ENCODE measurements at places on chromosomes 6 and 20.

DNA sequence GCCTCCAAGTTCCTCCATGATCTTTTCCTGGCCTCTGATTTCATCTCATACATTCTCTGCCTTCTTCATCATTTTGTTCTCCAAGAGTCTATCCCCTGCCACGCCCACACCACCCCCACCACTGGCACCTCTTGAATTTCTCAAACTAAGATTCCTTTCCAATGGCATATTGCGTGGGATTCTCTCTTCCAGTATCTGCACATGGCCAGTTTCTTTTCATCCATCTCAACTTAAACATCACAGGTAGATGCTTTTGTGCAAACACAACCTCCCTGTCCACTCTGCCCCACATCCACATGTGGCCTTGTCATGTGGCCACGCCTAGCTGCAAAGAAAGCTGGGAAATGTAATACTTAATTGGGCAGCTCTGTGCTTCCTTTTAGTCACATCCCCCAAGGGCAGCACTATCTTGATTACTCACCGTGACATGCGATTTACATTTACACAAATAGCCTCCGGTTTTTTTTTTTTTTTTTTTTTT is 33.4 kb upstream of the ZMYND8 start:
- DNase-seq = no peak

DNA sequence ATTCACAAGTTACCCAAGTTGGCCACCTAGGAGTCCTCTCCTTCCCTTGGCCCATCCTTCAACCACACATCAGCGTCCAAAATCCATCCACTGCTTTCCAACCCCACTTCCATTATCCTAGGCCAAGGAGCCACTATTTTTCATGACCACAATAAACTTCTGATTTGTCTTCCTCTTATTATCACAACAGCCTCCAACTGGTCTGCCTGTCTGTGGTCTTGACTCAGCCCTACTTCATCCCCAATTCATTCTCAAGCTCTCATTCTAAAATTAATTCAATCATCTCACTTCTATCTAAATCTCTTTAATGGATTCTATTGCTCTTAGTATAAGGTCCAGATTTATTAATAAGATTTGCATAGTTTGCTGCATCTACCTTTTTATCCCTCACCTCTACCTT is 189.0 kb upstream of the PRDM1 start:
- no peak for DNase-seq

GRCh38 chr6:33492093-33492492 is 37.7 kb downstream of the ZBTB9 start:
- DNase-seq = no peak

DNA sequence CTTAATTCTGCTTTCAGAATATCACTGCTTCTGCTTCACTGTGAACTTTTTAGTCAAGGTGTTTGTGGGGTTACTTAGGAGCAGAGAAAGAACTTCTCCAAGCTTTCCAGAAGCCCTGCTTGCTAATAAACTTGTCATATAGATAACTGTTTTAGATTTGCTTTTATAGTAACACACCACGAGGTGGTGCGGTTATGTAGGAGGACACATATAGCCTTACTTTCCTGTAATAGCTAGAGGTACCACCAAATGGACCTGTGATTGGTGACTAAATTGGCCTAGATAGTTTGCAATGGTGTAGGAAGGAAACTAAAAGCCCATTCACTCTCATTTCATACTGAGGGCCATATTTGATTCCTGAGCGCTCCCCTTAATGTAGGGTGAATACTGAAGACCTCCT is 52.3 kb upstream of the BCLAF1 start:
- no peak for DNase-seq

- DNase-seq = no peak
These were observed 236.8 kb upstream of the RREB1 start for GRCh38 chr6:6870921-6871320.

DNA sequence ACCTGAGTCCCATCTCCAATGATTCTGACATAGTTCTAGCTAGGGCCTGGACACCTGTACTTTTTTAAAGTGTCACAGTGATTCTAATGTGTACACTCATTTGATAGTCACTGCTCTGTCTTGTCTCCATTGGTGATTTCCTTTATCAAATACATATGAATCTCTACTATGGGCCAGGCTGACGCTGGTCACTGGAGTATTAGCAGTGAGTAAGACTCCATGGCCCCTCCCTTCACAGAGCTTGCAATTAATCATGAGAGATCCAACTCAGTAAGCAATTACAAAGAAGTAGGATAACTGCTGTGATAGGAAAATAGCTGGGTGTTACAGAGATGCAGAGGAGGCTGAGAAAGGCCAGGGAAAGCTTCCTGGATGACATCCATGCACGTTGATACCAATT is 19.3 kb upstream of the SASH1 start:
- no peak for DNase-seq

GRCh38 chr6:118770112-118770788 is 118.9 kb upstream of the CEP85L start:
- no peak for DNase-seq

DNA sequence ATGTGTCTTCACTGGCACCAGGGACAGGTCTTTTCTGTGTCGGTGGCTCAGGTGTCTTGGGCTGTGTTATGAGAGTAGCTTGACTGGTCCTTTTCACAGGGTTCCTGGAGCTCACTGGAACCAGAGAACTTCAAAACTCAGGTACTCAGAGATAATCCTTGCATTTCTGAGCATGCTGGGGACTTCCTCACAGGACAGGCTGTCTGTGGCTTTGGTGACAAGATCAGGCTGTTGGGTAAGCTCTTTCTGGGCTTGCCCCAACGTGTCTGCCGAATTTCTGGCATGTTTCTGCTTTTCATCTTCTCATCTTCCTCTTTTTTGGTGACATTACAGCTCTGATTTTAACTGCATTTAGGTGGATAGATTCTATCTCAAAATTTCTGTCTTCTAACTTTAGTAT is 270.0 kb downstream of the CDH26 start:
- no peak for DNase-seq

GRCh38 chr6:26205161-26205624 is 118.0 kb downstream of the HFE start:
- peak; percentile 91 for DNase-seq

DNA sequence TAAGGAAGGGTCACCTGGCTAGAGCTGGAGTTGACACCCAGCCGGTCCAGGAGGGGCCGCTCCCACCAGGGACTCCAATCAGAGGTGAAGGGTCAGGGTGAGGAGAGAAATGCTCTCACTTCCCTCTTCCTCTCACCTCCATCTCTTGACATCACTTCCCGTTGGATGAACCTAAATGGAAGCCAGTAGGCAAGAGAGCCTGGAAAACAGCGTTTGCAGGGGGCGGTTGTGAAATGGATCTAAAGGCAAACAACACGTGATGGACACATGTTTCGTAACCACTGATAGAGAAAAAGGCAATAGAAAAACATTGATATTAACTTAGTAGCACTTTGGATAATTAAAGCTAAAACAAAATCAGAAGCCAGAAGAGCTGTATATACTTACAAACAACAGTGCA is 105.6 kb upstream of the FOXA2 start:
- DNase-seq = no peak

DNA sequence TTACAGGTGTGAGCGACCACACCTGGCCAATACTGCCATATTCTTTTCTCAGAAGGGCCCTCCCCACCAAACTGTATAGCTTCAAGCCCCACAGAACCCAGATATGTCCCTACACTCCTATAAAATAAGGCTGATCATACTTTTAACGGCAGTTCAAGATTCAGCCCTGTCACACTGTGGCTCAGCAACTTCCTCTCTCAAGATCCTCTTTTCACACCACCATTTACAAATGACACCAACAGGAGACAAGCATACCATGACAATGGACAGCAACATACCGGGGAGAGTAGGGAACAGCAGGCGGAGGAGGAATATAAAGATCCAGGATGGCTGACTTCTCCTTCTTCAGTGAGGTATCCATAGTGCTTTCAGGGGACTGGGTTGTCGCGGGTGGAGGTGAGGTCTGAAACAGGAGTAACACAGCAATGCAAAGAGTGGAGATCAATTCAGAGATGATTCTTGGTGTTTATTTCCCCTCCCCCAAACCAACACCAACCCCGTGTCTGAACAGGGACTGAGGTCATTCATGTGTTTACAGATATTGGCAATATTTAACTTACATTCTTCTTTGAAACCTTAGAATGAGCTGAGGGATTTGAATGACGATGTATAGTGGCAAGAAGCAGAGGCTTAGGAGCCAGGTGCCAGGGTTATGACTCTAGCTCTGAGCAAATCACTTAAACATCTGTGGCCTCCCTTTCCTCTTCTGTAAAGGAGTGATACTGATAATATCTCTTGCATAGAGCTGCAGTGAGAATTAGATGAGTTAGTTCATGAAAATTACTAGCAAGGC is 57.6 kb upstream of the IPCEF1 start:
- no peak for DNase-seq

DNA sequence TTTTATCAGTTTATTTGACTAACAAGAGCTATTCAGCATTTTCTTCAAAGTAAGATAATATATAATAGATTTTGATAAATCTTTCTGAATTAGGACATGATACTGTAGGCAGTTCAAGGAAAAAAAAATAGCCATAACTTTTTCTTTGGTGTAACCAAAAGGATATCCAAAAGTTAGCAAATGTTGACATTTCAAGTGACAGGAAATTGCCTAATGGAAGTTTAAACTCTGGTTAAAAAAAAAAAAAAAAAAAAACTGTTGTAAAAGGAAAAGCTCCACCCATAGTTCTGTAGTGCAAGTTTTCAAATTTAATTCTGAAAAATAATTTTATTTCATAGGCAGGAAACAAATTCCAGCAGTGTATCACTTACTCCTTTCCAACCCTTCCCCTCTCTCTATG is 18.8 kb downstream of the HEBP2 start:
- DNase-seq = no peak

DNA sequence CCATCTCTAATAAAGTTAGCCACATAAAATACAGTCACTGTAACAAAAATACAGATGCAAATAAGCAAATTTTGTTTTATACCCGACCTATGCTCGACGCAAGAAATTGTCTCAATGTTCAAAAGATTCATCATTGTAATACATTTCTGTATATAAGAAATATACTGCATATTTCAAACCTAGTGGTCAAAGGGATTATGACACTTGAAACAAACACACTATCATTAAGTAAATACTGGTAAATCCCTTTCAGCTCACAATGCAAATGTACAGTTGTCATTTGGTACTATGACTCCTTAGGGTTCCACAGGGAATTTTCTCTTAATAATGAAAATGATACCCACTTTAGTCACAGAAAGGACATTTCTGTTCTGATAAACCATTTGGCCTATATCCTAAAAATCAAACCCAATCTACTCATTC is 2.2 kb downstream of the HIVEP2 start:
- DNase-seq = no peak

- DNase-seq = no peak
These were observed 118.0 kb downstream of the DLL1 start for GRCh38 chr6:170172825-170173256.

- DNase-seq = no peak
These were observed 154.4 kb downstream of the TTLL2 start for GRCh38 chr6:167479301-167479700.

GRCh38 chr6:166872531-166873009 is 83.8 kb downstream of the RNASET2 start:
- DNase-seq = no peak

GRCh38 chr20:16975682-16976081 is 227.5 kb downstream of the OTOR start:
- no peak for DNase-seq

DNA sequence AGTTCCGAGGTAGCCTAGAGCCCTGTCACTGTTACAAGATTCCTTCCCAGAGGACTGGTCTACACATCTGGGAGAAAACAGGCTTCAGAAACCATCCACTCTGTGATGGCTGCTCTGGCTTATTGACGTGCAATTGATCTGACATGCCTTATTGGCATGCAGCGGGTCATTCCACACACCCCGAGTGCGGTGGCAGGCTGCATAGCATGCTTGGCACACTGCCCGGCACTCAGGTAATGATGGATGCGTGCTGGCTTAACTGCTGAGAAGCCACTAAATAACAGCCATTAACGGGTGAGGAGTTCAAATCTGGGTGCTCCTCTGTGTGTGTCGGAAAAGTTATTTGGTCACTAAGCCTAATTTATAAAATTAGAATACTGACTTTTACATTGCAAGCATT is 67.9 kb upstream of the CDH4 start:
- no peak for DNase-seq

- no peak for DNase-seq
These were observed 350.6 kb upstream of the PLCB4 start for GRCh38 chr20:8718279-8718678.

DNA sequence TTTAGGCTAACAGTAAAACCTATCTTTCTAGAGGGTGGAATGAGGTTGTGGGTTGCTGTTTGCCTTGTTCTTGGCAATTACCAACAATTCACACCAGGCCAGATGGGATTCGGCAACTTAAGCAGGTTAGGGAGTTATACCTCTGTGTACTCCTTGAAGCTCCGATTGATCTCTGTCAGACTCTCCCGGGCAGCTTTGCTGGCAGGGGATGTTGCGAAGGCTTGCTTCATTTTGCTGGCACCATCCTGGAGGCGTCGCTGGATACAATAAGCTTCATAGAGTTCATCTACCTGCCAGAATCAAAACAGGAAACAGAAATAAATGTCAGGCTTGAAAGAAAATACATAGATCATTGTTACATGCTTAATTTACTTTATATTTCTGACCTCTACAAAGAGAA is 66.4 kb upstream of the ARMH2 start:
- no peak for DNase-seq

DNA sequence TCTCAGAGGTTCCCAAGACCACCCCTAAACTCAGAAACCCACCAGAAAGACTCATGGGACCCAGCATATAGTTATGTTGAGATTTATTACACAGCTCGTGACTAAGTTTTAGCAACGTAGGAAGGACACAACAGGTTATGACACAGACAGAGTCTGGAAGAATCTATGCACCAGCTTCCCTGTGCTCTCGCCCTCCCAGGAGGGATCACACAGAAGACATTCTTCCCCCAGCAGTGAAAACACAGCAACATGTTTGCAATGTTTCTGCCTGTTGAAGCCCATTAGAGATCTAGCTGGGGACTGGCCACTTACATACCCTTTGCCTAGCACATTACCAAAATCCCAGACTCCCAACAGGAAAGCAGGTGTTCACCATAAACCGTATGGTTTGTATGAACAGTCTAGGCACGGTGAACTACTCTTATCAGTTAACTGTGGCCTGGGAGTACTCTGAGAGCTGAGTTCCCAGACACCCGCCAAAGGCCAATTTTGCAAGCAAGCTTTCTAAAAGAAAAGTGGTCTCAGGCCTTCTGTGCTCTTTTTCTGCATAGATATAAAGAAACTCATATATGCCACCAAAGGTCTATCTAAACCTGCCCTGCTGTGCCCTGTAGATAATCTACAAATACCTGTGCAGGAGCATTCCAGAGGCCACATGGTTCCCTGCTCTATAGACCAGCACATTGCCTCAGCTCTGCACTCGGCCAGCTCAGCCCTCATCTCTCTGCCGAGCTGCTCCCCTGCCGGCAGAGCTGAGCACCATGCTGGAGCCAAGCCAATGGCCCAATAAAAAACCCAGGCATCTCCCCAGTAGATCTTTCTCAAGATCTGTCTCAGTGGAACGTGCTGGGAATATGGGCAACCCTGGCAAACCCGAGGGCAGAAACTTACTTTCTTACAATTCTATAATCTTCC is 69.6 kb upstream of the SMIM28 start:
- DNase-seq = no peak

Measured in activated effector memory CD4-positive, alpha-beta T cell treated with anti-CD3 and anti-CD28 coated beads, Interleukin-2, amount 50 U/mL, for 16 hours (primary cell).